CD4-positive, alpha-beta T cell treated with Interleukin-10 for 1 hour (primary cell): ENCODE measurements at places on chromosomes 2 and 18.

- DNase-seq = no peak
These were observed 206.6 kb downstream of the NDUFA10 start for GRCh38 chr2:239818531-239819011.

DNA sequence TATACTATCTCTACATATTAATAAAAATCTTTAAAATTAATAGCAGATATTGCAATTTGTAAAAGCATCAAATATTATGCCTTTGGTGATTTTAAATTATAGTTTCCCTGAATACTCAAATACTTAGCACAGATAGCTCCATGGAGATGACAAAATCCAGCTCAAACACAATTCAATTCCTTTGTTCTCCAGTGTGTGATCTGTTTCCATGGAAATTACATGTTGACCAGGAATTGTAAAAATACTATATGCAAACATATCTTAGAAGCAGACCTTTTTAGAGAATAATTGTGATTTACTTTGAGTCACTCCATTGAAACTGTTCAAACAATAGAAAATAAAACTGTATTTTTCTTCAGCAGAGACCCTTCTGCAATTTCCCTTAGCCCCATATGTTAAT, 68.3 kb downstream of the FAM161A start:
- DNase-seq = no peak

DNA sequence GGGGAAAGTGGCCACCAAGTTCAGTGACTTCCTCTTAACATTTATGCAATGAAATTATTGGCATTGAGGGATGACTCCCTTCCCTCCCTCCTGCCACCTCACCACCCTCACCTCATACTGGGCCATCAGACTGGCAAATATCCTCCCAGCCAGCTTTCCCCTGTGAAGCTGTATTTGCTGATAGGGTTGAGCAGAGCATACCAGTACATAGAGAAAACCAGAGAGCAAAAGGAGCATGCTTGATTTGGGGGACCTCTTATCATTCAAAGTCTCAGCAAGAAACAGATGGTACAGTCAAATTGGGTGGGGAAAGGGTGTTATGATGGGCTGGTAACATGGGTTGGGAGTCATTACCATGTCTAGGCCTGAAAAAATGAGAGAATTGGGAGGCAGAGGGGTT, 19.1 kb upstream of the B3GNT2 start:
- DNase-seq = no peak

GRCh38 chr18:28855524-28855923, 678.6 kb upstream of the CDH2 start:
- no peak for DNase-seq

- DNase-seq = no peak
These were observed 113.3 kb downstream of the SMAD2 start for GRCh38 chr18:47817017-47817794.

GRCh38 chr18:59902131-59902992, 2.6 kb downstream of the PMAIP1 start:
- DNase-seq = peak; percentile 52

DNA sequence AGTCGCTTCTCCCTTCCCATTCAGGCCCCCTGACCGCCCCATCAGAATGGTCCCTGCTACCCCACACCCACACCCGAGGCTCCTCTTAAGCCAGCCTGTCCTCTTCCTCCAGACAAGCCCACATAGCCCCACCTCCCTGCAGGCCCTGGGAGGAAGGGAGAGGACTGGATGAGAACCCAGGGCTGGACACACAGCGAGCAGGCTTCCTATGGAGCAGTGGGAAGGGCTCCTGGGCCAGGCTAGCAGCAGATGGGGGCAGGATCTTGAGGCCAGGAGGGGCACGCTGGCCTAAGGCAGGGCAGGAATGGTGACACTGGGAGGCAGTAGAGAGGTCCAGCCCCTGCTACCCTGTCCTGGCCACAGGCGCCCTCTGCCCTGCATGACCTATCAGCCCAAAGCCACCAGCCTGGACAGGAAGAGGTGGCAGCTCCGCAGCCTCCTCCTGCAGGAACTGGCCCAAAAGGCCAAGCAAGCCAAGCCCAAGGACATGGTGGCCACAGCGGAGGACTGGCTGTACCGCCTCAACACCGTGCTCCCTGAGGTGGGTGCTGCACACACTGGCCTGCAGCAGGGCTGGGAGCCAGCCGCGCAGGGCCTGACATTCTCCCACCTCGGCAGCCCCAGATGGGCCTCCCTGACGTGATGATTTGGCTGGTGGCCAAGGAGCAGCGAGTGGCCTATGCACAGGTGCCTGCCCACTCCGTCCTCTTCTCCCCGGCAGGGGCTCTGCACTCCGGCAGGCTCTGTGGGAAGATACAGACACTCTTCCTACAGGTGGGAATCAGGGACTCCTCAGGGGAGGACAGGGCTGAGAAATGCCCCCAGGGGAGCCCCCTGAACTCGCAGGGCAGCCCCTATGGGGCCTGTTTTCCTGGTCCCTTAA, 43.3 kb downstream of the FER1L5 start:
- no peak for DNase-seq

DNA sequence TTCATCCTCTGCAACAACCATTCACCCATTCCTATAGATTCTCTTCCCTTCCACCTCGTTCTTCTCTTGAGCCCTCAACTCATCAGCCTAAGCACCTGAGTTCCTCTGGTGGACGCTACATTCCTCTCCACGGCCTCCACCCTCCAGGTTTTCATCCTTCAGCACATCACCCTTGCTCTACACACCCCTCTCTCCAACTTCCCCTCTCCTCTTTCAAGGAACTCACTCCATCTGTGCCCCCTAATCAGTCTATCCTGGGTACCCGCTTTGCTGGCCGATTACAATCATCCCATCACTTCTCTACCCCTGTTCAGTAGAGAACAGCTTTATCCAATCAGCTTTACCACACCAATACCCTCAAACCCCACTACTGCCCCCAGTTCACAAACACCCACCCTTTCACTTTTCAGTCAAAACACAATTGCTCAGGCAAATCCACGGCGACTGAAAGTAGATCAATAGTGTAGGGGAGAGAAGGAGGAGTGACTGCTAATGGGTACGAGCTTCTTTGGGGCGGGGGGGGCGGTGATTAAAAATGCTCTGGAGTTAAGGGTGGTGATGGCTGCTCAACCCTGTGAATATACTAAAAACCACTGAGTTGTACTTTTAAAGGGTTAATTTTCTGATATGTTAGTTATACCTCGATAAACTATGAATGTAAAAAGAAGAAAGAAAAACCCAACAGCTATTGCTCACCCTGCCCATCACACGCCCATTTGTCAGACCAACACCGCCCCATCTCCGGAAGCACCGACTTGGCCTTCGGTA, 857 bp downstream of the DYM start:
- peak; percentile 33 for DNase-seq

DNA sequence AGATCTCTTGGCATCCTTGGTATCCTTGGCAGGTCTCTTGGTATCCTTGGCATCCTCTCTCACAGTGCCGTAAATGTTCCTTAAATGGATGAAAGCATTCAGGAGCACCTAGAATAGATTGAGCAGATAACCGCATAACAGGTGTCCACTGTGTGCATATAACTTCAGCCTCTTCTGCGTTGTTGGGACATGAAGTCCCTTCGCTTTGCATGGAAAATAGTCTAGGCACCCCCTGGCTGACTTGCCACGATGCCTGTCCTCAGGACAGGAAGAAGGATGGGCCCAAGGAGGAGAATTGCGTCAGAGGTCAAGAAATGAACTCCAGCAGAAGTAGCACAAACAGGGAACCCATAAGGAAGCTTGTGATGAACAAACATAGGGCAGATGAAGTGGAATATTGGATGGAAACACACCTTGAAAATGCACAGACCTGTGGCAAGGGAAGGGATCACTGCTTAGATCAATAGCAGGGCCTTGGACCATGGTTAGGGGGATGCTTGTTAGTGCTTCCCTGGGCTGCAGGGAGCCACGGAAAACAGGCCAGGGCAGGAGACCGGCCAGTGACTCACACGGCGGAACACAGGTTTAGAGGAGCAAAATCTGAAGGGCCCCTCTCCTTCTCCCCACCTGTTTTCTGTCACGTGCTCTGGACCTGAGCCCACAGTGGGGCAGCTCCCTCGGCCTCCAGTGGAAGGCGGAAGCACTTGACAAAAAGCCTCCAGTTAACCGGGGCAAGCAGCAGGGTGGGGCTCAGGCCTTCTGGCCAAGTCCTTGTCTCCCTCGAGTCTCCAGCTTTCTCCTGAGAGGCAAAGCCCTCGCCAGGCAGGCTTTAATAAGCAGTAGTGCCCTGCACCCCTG, 99.2 kb upstream of the ASAP2 start:
- no peak for DNase-seq

- no peak for DNase-seq
These were observed 127.6 kb upstream of the CDCA7 start for GRCh38 chr2:173226899-173227698.

GRCh38 chr2:227479865-227480475, 8.0 kb downstream of the AGFG1 start:
- peak; percentile 32 for DNase-seq
